Chondrocyte (in vitro differentiated cells): ENCODE measurements at places on chromosomes 11 and 22.

GRCh38 chr11:34787348-34787747 lies 128.8 kb downstream of the APIP start:
- no peak for DNase-seq

DNA sequence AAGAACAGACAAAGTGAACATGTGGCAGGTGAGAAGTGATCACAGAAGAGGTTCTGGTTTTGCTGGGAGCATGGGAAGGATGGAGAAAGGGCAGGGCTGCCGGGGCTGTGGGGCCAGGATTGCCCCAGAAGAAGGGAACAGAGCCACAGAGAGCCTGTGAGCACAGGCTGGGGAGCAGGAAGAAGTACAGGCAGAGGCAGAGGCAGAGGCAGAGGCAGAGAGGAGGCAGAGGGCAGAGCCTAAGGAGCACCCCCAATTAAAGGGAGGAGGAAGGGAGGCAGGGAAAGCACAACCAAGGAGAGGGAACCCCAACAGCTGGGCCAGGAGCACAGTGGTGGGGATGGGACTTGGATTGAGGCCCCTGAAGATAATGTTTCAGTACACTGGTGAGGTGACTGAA lies 51.5 kb downstream of the SGSM3 start:
- no peak for DNase-seq

DNA sequence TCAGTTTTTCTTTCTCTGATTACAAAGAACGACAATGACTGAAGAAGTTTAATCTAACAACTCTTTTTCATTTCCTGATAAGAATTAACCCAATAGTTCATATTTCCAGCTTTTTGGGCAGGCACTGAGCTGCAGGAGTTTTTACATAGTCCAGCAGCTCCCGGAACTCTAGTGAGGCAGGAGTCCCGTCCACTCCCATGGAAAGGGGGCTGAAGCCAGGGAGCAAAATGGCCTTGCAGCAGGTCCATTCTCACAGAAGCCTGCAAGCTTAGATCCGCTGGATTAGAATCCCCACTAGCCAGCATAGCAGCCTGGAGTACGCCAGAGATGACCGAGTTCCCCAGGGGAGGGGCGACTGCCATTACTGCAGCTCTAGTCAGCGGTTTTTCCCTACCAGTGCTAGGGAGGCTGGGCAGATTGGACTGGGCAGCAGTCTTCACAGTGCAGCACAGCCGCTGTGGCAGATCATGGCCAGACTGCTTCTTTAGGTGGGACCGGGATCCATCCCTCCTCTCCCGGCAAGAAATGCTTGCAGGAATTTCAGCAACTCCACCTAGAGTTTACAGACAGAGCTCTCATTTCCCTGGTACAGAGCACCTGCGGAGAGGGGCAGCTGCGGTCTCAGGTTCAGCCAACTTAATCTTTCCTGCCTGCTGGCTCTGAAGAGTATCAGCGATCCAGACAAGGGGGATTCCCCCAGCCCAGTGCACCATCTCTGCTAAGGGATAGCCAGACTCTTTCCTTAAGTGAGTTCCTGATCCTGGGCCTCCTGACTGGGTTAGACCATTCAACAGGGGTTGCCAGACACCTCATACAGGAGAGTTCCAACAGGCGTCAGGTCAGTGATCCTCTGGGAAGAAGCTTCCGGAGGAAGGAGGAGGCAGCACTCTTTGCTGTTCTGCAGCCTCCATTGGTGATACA lies 742 bp upstream of the CASP4 start:
- DNase-seq = no peak

DNA sequence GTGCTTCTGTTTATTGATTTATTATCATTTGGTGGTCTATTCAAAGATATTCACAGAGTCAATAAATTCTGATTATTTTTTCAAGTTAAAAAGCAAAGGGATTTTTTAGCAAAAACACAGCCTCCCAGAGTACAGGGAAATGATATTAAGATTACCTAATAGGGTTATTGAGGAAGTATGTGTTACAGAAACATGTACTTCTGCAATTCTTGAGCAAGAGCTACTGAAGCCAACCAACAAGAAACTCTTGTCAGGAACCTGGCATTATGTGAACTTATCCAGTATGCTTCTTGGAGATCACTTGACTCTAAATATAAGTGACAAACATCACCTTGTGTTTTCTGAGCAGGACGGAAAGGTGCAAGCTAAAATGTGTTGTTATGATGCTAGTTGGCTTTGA lies 42.0 kb upstream of the CARD18 start:
- no peak for DNase-seq

DNA sequence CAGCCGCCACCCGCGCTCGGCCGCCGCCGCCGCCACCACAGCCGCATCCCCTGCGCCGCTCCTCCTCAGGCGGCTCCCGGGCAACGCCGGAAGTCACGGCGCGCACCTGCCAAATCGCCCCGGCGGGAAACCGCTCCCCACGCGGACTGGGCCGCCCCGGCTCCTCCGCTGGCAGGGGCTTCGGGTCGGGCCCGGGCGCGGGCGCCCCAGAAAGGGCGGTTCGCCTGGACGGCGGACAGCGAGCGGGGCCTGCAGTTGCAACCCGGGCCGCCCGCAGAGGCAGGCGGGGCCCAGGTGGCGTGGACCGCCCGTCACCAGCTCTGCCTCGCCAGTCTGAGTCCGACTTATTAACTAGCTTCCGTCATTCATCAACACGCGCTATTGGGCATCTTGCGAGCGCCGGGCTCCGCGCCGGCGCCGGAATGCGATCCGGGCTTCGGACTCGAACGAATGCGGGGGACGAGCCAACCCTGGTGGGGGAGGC lies at the start of gene HIRA:
Gene HIRA (minus strand): TSS at position 85 of the 484 bp plus-strand sequence. CDS start 257 bp downstream, outside the sequence.
- peak; percentile 94 for DNase-seq

- peak; percentile 57 for DNase-seq
Observed at GRCh38 chr11:66365166-66365565, 6.4 kb downstream of the SLC29A2 start.

- DNase-seq = no peak
Observed at GRCh38 chr11:88813233-88813915, 252.4 kb downstream of the GRM5 start.
